ENCODE measurements at places on chromosomes 3 and 15.
A peak's percentile ranks its signal among the peaks of the same experiment; 100 is the strongest.

GRCh38 chr3:128548021-128548420 lies 55.0 kb upstream of the GATA2 start:
- no peak for DNase-seq

- no peak for DNase-seq
Observed at GRCh38 chr15:25465835-25466234, 27.0 kb upstream of the UBE3A start.

DNA sequence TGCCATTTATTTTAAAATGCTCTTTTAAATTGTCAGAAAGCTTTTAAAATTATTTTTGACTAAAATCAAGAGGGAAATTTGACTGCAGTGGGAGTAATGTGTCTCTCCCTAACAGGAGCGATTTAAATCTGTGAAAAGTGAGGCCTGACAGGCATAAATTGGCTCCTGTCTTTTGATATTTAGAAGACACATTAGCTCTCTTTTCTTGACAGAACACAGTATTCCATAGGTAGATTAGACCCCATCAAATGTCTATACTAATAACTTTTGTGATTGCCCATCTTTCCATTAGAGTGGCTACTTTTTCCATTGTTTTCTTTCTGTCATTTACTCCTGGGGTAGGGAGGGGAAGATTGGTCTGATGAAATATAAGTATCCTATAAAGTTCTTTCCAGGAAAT lies 866.3 kb downstream of the ROBO1 start:
- no peak for DNase-seq

DNA sequence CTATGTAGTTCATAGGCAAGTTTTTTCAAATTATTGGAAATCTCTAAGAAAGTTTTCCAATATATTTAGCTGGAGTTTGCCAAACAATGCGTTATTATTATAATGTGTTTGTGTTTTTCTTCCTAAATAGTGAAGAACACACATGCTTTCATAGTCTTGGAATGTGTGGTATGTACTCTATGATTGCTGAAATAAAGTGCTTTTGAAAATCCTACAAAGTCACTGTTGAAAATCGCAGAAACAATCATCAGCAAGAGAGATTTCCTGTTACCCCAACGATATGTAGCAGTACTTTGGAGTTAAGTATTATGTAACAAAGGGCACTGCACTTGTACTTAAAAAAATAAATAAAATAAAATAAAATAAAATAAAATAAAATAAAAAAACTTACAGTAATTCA lies 796.2 kb downstream of the NAALADL2 start:
- DNase-seq: no peak

GRCh38 chr15:93566762-93567161 lies 477.8 kb upstream of the RGMA start:
- DNase-seq: no peak

GRCh38 chr15:99253381-99254090 lies 2.3 kb downstream of the LRRC28 start:
- peak; percentile 50 for DNase-seq

DNA sequence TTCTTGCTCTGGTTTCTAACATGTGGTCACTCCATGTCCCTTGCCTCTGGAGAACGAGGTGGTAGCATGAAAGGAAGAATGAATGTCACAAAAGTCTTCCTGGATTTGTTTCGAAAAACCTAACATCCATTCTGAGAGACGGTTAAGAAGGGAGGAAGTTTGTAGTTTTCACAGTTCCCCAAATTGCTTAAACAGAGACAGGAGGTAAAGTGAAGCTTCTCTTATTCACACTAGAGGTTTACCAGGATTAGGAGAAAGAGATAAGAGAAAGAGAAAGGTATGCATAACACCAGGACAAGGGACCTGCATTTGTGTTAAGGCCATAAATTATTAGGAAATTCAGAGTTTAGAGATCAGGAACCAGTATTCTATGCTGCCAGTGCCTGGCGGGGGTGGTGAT lies 228.1 kb downstream of the CPNE4 start:
- no peak for DNase-seq

DNA sequence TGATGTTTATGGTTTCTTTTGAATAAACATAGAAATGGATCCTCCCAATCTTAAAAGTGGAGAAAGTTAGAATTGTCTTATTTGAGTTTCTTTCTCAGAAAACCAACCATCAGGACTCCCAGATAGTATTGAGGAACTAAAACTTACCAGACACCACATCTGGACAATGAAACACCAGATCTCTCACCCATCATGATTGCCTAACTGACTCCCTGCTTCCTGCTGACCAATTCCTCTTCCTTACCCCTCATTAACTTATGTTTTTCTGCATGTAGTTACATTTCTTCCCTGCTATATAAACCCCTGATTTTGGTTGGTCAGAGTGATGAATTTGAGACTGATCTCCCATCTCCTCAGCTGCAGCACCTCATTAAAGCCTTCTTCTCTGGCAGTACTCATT lies 242.0 kb upstream of the SETMAR start:
- DNase-seq: no peak

- DNase-seq: no peak
Observed at GRCh38 chr3:188416041-188416440, 262.1 kb downstream of the LPP start.

DNA sequence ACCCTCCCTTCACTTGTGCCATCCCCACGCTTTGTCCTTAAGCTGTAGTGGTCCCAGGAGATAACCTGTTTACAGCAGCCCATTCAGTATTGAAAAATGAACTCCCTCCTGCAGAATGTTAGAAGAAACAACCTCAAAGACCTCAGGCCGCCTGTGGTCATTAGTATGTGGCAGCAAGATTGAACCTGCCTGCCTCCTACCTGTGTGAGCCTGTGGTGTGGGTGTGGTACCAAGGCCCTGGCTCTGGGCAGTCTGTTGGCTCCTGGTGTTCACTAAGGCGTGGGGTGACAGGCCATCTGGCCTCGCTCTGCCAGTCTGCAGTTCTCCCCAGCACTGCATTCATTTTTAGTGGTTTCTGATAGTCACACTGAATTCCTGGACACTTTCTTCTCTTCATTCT lies 21.0 kb downstream of the LSM3 start:
- DNase-seq: no peak

DNA sequence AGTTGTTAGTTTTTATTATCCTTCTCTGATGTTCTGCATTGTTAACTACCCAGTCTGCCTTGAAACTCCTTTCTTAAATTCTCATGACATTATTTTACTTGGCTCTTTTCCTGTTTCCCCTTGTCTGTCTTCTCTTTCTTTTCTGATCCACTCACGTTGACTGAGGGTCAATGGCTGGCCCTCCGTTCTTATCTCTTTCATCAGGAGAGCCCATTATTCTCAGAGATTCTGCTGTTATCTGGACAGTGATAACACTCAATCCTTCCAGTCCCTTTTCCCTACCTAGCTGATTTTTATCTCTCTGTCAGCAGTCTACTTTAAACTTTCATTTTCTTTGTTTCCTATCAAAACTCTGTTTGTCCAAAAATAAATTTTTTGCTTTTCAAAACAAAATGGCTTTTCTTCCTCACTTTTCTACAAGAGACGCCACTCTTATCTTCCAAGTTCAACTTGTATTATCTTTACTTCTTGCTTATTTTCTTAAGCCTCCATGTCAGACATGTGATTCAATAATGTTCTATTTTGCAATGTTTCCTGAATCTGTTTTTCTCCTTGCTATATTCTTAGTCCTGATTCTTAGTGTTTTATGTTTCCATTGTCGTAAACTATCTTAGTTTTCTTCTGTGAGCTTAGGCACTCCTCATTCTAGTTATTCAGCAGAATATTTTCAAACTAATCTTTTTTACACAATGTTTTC lies 120.2 kb downstream of the NEDD4 start:
- DNase-seq: no peak

- DNase-seq: peak; percentile 77
Observed at GRCh38 chr3:189981668-189982067, 139.0 kb downstream of the P3H2 start.

DNA sequence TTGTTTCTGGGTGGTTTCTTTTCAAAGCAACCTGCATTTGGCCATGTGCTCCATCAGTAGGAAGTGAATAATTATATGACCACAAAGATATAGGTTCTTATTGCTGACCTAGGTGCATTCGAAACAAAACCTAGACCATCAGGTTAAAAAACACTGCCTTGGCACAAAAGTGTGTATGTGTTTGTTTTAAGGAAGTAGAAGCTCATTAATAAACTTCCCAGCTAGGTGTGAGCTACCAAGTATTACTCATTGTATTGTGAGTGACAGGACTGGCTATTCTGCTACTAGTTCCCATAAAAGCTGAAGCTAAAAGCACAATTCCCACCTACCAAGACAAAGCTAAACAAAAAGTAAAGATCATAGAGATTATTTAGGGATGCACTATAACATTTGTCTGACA lies 168.2 kb downstream of the TP63 start:
- DNase-seq: no peak

- DNase-seq: no peak
Observed at GRCh38 chr15:94023531-94023930, 207.8 kb upstream of the MCTP2 start.

GRCh38 chr3:123741041-123741511 lies 143.1 kb downstream of the MYLK start:
- DNase-seq: no peak

GRCh38 chr3:86814321-86814720 lies 176.6 kb downstream of the VGLL3 start:
- DNase-seq: no peak

DNA sequence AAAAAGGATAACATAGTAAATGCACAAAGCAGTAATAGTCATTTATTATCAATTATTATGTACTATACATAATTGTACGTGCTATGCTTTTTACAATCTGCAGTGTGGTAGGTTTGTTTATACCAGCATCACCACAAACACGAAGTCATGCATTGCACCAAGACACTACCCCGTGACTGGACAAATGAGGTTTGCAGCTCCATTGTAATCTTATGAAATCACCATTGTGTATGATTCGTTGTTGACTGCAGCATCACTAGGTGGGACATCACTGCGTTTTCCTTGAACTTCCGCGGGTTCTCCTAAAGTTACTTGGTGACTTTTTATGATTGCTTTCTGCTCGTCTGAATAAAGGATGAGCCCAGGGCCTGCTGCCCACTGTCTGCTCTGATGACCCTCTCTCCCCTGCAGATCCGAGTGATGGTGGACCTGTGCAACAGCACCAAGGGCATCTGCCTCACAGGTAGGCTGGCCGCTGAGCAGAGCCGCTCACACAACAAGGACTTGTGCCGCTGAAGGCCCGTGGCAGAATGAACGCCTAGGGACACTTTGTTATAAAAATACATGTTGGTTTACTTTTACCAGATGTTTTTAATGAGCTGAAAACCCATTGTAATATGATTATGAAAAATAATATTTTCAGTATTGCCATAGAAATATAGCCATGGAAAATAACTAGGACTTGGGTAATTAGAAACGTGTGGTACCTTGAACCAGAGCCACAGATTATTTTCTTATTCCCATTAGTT lies 35.8 kb downstream of the GLDN start:
- DNase-seq: peak; percentile 74

DNA sequence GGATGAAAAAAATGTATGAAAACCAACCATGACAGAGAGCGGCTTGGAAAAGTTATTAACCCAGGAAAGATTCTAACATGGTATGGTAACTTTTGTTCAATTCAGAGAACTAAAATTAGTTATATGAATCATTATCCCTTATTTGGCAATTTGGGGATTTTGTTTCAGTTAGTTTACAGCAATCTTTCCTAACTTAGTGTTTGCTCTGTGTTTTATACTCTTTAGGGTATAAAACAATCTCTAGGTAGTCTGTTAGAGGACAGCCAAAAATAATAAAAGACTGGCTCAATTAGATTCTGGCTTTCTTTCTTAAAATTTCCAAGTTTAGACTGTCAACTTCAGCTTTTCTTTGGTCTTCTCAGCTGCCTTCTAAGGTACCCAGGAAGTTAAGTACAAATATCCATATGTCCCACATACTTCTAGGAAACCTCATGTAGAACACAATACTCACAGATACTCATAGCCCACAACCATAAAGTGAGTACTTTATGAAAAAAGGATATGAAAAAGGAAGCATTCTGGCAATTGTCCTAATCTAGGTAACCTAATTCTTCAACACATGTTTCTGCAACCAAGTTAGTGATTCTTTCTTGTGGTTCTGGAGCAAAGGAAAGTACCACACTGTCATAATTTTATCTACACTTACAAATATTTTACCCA lies 849.3 kb downstream of the ROBO1 start:
- DNase-seq: no peak

- no peak for DNase-seq
Observed at GRCh38 chr3:37024092-37024491, 30.8 kb downstream of the MLH1 start.

- no peak for DNase-seq
Observed at GRCh38 chr3:160780245-160780644, 24.2 kb downstream of the PPM1L start.

DNA sequence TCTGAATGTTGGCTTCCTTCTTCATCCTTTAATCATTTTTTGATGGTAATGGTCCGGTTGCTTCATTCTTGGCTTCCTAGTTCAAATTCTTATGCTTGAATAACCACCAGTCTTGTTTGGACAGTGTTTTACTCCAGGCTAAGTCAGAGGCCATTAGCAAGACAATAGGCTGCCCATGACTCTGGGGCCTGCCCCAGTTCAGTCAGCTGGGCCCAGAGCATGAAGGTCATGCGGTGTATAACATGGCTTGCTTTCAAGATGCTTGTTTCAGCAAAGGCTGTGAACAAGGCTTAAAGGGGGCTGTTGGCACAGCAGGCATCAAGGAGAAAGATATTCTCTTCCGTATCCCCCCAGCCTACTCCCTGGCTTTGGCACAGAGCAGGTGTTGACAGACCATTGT lies 13.7 kb downstream of the TM4SF18 start:
- no peak for DNase-seq

DNA sequence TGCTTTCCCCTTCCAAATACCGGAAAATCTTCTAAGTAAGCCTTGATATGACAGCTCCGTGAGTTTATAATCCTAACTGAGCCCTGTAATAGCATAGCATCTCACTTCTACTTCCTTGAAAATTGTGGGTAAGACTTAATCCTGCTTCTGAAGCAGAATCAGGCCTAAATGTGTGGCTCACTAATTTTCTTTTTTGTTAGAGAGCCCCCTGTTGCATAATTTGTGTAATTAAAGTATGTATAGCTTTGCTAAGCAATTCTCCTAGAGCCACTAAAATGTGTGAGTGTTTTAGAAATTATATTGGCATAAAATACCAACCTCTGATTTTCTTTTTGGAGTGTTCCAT lies 304.4 kb downstream of the FGF12 start:
- no peak for DNase-seq

DNA sequence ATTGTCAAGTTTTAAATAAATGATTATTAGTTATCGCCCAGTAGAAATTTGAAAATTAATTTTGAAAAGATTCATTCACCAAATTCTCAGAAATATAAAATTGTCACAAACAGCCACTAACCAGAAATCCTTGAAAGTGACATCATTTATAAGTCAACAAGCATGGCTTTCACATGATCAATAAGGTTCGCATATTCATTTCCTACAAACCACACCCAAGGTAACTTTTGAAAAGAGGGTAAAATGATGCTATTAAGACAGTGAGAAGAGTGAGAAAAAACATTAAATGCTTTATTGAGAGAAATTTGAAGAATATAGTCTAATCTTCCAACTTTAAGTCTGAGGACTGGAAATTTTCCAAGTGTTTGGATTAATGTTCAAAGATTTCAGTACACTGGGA lies 263.6 kb upstream of the ALCAM start:
- DNase-seq: no peak

GRCh38 chr15:94673801-94674200 lies 442.4 kb downstream of the MCTP2 start:
- DNase-seq: peak; percentile 7

Measured in AG08396 (cell line).